Mammary microvascular endothelial cell (primary cell): ENCODE measurements at places on chromosomes 4 and X. TPM values are rescaled to one million over a fixed set of nuclear protein-coding genes. Genes with fewer than 3 reads are reported as not detected.

Gene PASD1
- not detected in 2 replicates for total RNA-seq

Gene HTR2C
- total RNA-seq, result not detected in 2 replicates

Gene SMAD1
- 73.2 and 78.1 TPM in 2 replicates for total RNA-seq

Gene MAGEC2
- total RNA-seq, result not detected in 2 replicates

Gene SYTL5
- total RNA-seq, result 0.05 and 0.13 TPM in 2 replicates

Gene ERCC6L
- 6.7 and 7.9 TPM in 2 replicates for total RNA-seq

Gene CSN1S1
- total RNA-seq, result not detected in 2 replicates

Gene TLR10
- total RNA-seq, result not detected in 2 replicates

Gene ALG13
- total RNA-seq, result 24.2 and 50.2 TPM in 2 replicates

Gene PITX2
- 0.07 and 0.10 TPM in 2 replicates for total RNA-seq

Gene C4orf51
- not detected in 2 replicates for total RNA-seq

Gene GRIA3
- total RNA-seq, result not detected in 2 replicates
